AG08395 (cell line): ENCODE measurements at places on chromosomes 11 and 22.
A peak's percentile ranks its signal among the peaks of the same experiment; 100 is the strongest.

DNA sequence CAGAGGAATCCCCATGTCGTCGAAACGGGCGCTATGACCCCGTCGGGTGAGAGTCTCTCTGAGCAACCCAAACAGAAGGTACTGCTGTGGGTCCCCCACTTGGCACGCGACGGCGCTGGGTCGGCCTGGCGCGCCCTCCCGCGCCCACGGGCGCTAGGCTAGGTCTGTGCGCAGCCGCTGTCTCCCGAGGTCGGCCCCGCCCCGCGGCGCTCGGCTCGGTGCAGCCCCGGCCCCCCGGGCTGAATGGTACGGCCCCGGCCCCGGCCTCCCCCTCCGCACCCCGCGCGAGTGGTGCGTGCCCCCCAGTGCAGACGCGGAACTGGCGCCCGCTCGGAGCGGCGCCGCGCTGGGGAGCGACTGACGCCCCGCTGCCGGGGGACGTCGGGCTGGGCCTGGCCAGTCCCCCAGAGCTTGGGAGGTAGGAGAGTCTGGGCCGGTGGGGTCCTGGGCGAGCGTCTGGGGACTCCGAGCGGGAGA, at the start of gene MADD:
MADD (plus strand) TSS at position 305 of the 477 bp plus-strand sequence.
- peak; percentile 94 for DNase-seq

DNA sequence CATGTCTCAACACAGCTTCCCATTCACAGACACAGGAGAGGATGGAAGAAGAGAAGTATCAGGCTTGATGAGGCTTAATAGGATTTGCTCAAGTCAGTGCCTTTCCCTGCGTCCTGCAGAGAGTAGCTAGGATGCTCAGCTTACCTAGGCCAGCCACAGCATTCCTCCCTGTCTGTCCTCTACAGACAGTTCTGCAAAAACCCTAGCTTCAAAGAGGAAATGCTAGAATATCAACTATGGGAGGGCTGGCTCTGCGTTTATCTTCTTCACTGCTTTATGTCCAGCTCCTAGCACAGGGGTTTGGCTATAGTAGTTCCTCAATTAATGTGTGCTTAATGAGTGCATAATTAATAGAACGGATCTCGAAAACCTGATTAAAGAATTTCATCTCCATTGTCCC, 16.4 kb downstream of the KCNJ5 start:
- no peak for DNase-seq

GRCh38 chr11:67391304-67392182, at the start of gene RAD9A:
TSS of gene RAD9A (plus strand) at chr11:67391986. CDS start at chr11:67392045, 59 bp downstream.
- peak; percentile 99 for DNase-seq

DNA sequence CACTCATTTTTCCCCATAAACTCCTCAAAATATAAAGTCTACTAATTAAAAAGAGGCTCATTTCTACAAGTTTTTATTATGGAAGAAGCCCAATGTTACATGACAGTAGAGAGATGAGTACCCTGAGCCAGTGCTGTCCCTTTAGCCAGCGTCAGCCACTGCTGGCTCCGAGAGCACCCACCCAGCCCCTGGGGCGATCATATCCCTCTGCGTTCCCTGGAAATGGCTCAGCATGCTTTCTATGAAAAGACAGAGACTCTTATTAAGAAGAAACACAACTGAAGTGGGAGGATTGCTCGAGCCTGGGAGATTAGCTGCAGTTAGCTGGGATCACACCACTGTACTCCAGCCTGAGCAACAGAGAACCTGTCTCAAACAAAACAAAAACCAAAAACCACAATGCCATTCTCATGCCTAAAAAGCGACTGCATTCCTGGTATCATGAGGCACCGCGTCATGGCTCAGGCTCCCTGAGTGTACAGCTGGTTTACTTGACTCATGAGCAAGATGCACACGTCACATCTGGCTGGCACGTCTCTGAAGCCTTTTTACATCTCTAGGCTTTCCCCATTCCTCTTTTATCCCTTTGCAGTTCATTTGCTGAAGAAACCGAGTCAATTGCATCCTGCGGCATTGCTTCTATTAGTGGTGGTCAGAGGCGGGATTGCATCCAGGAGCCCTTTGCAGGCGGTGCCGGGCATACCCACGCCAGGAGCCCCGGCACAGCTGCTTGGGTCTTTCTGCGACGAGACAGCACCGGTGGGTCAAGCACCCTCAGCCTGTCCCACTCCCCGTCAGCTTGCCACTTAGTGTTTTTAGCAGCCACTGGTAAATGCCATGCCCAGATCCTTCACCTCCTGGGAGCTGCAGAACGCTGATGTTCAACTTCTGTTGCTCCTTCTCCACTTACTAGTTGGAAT, 119.9 kb downstream of the CTTN start:
- peak; percentile 95 for DNase-seq

- DNase-seq, result no peak
Observed at GRCh38 chr11:253160-253885, 16.5 kb downstream of the PSMD13 start.

GRCh38 chr11:827897-828192, at the start of gene CRACR2B:
TSS of gene CRACR2B (plus strand) at chr11:827919. CDS start at chr11:828608, 689 bp downstream.
- no peak for DNase-seq

DNA sequence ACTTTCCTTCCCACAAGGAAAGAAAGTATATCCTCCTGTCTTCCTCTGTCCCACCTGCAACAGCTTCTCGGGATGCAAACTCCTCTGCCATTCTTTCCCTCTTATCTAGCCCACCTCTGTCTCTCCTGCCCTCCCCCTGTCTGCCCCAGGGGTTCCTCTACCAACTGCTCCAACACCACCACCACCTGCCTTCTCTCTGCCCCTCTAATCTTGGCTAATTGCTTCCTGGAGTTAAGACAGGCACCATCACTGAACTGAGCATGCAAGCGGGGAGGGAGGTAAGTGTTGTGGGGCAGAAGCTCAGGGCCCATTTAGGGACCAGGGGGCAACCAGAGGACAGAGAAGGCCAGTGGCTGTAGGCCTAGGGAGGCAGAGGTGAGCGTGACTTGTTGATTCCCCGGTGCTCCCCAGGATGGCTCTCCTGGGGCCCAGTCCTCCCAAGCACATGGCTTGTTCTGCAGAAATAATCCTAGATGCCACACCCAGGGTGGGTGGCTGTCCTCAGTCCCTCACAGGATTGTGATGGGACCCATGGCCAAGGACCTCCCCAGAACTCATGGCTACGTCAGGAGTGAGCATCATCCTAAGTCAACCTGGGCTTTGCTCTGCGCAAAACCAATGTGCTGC, 111.1 kb downstream of the TP53I11 start:
- no peak for DNase-seq

- DNase-seq, result no peak
Observed at GRCh38 chr11:71934213-71934612, 5.4 kb downstream of the RNF121 start.

DNA sequence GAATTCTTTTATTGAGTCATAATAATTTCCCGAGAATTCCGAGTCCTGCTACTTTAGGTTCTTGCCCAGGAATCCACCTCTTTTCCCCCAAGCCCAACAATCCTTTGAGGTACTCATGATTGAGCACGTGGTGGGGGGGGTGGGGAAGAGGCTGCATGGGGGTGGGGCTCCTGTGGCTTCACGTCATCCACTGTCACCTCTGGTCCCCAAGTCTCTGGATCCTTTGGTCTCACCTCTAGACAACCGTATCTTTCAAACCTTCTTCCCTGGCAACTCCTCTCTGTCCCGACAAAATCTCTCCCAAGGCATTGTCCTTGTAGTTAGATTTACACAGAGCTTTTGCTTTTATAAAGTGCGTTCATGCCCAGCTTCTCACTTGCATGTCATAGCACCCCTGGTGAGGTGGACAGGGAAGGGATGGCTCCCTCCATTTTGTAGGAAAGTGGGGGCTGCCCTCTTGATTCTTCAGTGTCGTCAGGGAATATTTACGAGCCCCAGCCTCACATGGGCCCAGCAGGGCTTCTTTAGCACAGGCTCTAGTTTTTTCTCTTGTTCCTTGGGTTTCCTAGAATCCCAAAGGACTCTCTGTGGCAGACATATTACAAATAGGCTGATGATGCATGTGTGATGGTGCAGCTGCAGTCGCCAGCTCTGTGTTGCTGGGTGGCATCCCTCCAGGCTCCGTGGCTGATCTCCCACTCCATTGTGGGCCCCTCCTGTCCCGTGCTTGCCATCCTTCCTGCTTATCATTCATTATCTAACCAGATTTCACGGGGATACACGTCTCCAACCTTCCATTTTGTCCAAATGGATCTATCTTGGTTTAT, 8.4 kb downstream of the UCP3 start:
- DNase-seq, result no peak

DNA sequence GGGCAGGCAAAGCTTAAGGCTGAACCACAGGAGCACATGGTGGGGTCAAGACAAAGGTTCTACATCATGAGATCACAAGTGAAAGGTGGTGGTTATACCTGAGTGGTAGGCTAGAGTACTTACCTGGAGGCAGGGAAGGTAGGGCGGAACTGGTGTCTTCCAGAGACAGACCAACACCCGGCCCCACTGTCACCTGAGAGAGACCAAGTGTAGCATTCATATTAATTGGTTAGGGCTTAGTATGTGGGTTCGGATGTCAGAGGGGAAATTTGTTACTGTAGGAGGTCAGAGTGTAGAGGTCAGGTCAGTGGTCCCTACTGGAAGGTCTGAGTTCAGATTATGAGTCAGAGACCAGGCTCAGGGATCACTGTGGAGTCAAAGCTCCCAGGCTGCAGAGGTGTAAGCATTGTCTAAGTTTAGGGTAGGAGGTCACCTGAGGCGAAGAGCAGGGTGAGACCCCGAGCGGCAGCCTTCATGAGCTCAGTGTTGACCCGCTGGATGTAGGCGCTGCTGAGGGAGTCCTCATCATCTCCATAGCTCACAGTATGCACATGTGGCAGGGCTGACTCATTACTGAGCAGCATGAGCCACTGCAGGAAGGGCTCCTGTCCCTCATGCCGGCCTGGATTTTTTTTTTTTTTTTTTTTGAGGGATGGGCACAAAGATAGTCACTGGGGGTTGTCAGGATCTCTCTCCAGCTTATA, 3.2 kb downstream of the TPP1 start:
- no peak for DNase-seq
